ENCODE measurements at places on chromosomes 4 and X.

- no peak for DNase-seq
These were observed 47.7 kb upstream of the CXCL8 start for GRCh38 chr4:73692701-73693100.

DNA sequence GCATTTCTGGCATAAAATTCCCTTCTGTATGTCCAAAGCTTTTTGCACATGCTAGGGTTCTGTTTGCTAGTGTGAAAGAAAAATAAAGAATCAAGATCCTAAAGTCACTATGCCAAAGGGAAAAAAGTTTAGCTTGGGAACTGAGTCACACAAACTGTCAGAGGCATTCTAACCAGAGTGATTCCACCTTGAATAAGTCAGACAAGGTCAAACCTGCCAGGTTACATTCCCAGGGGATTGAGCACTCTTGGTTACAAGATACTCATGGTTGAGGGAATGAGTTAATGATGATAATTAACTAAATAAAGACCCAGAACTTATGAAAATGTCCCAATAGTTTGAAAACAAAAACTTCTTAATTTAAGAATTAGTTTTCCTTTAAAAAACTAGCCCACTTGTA lies 13.7 kb upstream of the UGT2B17 start:
- DNase-seq: no peak

DNA sequence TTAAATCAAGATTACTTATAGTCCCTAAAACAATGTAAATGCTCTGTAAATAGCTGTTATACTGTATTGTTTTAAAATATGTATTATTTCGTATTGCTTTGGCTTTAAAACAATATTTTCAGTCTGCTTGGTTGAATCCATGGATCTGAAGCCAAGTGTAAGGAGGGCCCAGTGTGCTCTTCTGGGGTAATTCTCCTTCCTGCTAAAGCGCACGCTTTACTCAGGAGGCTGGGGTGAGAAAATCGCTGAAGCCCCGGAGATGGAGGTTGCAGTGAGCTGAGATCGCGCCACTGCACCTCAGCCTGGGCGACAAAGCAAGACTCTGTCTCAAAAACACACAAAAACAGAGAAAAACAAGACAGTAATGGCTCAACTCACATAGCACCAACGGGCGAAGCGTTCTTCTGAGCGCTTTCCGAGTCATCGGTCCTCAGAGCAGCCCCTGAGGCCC lies 391 bp upstream of the IDUA start:
- DNase-seq: no peak

DNA sequence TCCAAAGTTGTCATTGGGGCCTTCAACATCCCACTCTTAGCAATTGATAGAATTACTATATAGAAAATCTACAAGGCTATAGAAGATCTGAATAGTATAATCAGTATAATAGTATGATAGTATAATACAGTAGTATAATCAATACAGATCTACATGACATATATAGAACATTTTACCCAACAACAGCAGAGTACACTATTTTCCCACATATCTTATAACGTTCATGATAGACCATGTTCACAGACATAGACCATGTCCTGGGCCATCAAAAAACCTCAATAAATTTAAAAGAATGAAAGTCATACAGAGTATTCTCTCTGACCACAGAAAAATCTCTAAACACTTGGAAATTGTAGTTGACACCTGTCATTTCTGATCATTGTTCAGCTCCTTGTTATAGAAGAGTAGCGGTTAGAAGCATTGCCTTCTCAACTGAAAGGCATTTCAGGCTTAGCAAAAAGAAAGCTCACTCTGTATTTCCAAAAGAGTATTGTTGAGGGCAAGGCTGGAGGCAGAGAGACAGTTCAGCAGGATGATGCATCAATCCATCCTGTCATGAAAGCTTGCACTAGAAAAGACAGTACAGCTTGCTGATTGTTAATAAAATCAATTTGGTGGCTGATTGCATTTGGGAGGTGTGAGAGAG lies 38.8 kb upstream of the ARMCX5 start:
- no peak for DNase-seq

GRCh38 chrX:121864561-121864960 lies 817.2 kb downstream of the GLUD2 start:
- no peak for DNase-seq

DNA sequence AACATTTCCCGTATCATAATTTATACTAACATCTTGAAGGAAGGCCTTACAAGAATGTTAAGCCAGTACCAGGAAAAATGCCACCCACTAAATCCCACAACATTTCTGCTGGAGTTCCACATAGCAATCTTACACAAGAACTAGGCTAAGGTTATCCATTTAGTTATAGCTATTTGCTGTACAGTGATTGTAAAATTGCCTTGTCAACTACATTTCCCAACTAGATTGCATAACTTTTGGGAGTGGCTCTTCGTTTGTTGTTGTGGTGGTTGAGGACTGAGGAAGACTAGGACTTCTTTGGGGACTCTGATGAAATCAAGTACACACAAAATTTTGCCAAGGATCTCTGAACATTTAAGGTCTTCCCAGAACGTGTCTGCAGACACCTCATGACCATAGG lies 8.0 kb downstream of the IBSP start:
- no peak for DNase-seq

GRCh38 chr4:185532795-185533324 lies 2.4 kb downstream of the PDLIM3 start:
- no peak for DNase-seq

DNA sequence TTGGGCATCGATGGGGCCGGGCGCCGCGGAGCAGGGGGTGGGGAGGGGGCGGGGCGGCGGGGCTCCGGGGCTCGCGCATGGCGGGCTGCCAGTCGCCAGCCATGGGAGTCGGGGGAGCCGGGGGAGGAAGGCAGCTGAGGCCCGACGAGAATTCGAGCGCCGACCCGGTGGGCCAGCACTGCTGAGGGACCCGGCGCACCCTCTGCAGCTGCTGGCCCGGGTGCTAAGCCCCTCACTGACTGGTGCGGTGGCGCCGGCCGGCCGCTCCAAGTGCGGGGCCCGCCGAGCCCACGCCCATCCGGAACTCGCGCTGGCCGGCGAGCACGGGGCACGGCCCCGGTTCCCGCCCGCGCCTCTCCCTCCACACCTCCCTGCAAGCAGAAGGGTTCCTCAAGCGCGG lies 49.4 kb downstream of the GSX2 start:
- no peak for DNase-seq

DNA sequence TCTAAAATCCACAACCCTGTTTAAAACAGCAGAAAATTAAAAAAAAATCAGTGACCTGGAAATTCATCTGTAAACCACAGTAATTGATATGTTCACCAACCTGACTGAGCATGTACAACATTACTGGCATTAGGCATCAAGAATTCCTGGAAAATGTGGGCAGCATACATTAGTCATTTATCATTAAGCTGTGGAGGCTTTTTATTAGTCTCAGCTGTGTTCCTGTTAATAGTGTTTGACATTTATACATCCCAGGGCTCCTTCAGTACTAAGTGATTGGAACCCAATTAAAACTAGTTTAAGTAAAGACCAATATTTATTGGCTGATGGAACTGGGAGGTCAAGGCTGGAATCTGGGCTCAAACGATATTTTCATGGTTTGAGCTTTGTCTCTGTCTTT lies 227.3 kb upstream of the GIMD1 start:
- no peak for DNase-seq

DNA sequence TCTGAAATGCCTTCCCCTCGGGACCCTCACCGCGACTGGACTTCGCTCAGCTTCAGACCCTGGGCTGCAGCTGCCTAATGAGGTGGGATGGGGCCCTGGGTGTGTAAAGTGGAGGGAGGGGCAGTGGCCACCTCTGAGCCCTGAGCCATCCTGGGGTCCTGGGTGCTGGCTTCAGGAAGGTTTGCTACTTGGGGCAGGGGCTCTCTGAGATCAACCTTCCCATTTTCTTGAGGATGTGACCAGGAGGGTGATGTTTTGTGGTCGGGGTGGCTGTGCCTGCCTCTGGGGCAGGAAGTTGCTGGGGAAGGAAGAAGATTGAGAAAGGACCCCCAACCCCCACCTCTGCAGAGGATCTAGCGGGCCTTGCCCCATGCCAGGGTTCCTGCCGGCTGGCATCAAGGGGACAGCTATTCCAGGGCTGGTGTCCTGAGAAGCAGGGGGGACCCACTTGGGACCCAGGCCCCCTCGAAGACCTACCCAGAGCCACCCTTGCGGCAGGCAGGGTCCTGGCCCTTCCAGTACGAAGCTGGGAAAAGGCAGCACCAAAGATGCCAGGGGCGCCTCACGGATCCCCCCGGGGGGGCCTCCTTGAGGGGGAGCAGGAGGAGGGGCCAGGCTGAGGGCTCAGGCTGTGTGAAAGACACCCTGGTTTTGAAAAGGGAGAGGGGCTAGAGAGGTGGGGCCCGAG lies 6.5 kb downstream of the SH3BP2 start:
- no peak for DNase-seq

DNA sequence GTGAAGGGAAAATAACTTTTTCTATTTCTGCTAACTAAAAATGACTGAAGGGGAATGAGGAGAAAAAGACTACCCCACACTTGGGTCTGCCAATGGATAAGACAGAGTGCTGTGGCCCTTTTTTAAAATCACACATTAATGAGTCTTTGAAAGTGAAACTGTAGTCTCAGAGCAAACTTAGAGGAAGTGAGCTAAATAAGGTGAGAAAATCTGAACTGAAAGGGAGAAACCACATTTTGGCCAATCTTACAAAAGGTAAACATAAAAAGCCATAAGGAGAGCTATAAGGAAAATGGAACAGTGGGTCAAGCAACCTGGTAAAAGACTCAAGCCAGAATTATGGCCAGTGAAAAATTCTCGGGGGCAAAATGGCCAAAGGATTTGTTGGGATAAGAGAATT lies 755.1 kb upstream of the IGFBP7 start:
- DNase-seq: no peak

- DNase-seq: no peak
These were observed 12.6 kb downstream of the SRD5A3 start for GRCh38 chr4:55358668-55359067.

DNA sequence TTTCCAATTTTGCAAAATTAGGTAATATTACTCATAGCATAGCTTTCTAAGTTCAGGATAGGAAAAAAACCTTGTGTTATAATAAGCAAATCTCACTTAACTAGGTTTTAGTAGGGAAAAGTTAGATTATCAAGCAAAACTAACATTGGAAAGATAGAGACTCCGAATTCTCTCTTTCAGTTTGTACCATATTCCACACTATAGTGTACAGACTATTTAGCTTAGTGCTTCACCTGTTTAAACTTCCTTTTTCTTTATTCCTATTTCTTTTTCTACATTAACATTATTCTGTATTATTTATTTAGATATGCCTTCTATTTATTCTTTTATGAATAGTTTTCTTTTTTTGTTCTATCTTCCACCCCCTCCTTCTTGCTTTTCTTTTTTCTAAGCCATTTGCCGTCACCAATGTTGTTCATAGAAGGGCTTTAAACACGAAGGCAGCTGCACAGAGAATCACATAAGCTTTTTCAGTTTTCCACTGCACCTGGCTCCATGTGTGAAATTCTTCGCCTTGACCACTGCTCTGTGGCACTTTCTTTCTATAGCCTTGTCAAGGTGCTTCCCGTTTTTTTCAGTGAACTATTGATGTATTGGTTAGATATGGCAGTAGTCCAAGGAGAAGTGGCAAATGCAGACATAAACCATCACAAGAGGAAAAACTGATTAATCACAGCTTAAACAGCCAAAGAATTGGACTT lies 8.5 kb downstream of the PCDH10 start:
- DNase-seq: peak; percentile 24

- no peak for DNase-seq
These were observed 29.8 kb upstream of the TEX13C start for GRCh38 chrX:125289920-125290319.

Data from Ammon's horn (tissue), 1 donor.